ENCODE measurements at places on chromosomes 5 and 9.

- DNase-seq: no peak
Observed at GRCh38 chr9:78032730-78033457, 1.3 kb upstream of the GNAQ start.

DNA sequence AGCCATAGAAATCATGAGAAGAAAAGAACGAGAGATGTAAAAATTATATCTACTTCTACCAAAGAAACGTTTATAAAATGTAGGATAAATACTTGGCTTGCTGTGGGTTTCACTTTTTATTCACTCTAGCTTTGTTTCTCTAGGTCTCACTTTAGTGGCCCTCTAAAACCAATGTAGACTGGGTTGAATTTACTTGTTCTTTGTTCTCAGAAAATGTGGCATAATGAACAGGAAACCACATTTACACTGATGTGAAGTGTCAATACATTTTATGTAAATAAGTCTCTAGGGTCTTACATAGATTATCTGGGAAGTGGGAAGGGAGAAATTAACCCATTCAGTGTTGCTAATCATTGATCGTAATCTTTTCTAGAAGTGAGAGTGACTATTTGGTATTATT, 58.9 kb downstream of the PLPPR1 start:
- no peak for DNase-seq

- DNase-seq: no peak
Observed at GRCh38 chr5:149775785-149776184, 45.7 kb downstream of the PPARGC1B start.

GRCh38 chr9:95993337-95993736, 117.8 kb downstream of the ERCC6L2 start:
- no peak for DNase-seq

DNA sequence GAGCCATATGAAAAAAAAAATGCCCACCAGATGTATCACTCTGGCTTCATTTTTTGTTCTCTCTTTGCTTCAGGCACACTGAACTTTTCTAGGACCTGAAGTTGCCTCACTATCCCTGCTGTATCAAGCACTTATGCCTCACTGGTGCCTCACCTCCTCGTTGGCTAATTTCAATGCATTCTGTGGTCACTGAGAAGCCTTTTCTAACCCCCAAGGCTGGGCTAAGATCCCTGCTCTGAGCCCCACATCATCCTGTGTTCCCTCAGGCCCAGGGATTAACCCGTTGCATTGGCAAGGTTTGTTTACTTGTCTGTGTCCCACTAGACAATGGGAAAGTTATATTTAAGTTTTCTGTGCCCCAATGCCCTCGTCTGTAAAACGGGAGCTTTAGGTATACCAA, 362.7 kb downstream of the OSTF1 start:
- no peak for DNase-seq

DNA sequence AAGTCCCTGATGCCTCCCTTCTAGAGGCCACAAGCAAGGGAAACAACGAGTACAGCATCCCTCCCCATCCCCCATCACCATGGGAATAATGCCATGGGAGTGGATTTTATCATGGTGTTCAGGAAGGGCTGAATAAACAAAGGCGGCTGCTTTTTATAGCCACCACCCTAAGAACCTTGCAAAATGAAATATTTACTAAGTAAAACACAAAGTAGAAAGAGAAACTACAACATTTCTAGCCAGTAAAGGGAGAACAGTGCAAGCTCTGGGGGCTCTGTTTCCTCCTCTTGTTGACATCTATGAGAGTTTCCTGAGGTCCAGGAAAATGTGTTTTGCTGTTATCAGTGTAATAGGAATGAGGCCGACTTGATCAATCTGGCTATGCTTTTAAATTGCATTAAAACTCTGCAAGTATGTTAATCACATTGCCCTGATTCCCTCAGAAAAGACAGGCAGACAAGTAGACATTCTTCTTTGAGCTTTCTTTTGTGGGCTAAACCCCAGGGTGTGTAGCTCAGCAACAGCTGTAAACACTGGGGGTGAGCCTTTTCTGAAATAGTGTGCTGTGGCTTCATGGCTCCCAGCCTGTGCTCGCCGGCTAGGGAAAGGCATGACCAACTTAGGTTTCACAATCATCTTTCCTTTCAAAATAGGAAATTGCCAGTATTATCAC, 31.1 kb downstream of the SV2C start:
- DNase-seq: no peak

DNA sequence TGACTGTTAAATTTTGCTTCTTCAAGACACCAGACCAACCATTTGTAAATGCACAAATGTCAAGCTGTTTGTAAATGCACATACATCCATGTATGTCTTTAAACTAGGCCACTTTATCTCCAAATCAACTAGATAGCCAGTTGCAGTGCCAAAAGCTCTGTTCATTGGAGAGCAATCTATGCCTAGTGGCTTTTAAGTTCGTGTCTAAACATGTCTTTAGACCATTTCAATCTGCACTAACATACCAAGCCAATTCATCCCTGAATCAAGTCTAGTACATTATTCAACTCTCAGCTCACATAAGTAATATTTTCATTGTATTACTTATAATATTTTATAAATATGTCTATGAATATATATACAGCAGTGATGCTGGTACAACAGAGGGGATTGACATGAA, 985.9 kb downstream of the CDH18 start:
- no peak for DNase-seq

DNA sequence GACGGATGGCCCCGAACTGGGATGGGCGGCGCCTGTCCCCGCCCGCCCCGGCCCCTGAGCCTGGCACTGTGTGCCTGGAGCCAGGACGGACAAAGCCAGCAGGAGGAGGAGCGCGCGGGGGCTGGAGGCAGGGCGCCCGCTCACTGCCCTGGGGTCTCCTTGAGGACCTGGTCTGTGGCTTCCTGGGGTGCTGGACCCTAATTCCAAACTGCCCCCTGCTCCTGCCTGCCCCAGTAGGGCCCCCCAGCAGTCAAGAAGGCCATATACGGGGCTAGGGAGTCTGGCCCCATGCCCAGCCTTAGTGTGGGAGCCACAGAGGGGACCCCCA, 29.2 kb upstream of the RXRA start:
- DNase-seq: no peak

- DNase-seq: no peak
Observed at GRCh38 chr5:149693482-149693881, 36.6 kb upstream of the PPARGC1B start.

DNA sequence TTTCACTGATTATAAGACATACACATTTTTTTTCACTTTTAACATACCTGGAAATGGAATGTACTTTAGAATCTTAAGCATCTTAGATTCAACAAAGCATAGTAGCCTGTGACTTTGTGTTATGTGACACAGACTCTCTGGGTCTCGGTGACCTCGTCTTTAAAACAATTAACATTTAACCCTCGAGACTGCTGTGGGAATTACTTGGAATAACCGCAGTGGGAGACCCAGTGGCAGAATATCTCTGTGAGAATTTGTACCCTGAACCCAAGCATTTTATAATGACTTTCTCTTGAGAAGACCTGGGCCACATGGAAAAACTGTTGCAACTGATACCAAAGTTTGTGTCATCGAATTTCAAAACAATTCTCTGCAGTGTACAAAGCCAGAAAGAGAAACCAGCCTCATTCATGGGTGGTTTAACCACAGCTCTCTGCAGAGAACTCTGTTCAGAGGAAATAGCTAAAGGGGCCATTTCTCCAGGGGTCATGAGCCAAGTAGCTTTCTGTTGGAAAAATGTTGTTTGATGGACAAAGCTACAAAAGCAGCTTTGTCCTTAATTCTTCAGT, 10.0 kb upstream of the RETREG1 start:
- DNase-seq: no peak

GRCh38 chr9:91799113-91799744, 150.8 kb downstream of the ROR2 start:
- DNase-seq: no peak

DNA sequence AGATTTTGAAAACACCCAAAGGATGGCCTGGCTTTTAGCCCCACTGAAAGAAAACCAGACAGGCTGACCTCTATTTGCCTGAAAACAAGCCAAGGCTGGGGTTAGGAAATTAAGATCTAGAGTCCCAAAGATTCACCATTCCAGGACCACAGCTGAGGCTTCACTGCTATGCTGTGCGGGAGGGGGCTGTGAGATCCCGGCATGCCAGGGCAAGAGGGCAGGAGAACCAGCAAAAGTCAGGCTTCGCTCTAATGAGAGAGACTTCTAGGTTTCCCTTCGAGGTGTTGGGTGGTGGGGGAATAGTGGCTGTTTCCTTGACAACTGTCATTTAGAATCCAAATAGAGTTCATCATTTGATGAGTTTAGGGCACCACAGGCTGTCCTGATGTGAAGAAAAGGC, 152.9 kb upstream of the NFIB start:
- no peak for DNase-seq

- no peak for DNase-seq
Observed at GRCh38 chr5:14440582-14441431, 140.8 kb upstream of the OTULINL start.

DNA sequence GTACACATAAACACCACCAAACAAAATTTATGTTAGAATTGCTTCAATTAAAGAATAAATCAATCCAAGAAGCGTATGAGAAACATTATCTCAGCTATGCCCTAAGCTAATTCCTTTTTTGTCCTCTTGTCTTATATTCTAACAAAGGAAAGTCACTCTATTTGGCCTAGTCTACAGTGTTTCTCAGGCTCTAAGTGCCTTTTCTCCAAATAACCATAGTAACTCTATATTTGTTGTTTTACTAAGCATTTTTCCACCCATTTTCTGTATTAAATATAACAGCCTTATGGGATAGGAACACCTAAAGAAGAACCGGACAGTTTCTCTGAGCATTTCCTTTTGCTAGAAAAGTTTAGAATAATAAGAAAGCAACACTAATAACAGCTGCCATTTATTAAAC, 120.1 kb upstream of the MTAP start:
- DNase-seq: no peak

- DNase-seq: no peak
Observed at GRCh38 chr5:135015942-135016341, 18.1 kb downstream of the PITX1 start.

DNA sequence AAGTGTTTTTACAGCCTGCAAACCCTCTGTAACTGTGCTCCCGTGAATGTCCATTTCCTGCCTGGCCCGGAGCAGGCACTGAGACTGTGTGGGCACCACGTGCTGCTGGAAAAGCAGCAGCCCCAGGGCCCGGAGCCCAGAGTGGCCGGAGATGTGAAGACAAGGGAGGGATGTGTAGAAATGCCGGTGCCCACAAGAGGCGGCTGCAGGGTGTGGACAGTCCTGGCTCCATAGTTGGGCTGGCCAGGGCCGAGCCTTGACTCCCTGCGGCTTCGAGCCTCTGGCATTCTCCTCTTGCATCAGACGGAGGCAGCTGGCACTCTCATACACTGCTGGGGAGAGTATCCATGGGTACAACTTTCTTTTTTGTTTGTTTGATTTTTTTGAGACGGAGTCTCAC, 13.2 kb upstream of the GFPT2 start:
- DNase-seq: no peak

- no peak for DNase-seq
Observed at GRCh38 chr9:114449236-114449635, 56.0 kb downstream of the WHRN start.

GRCh38 chr5:177453852-177454396, 7.3 kb downstream of the PRR7 start:
- DNase-seq: no peak

DNA sequence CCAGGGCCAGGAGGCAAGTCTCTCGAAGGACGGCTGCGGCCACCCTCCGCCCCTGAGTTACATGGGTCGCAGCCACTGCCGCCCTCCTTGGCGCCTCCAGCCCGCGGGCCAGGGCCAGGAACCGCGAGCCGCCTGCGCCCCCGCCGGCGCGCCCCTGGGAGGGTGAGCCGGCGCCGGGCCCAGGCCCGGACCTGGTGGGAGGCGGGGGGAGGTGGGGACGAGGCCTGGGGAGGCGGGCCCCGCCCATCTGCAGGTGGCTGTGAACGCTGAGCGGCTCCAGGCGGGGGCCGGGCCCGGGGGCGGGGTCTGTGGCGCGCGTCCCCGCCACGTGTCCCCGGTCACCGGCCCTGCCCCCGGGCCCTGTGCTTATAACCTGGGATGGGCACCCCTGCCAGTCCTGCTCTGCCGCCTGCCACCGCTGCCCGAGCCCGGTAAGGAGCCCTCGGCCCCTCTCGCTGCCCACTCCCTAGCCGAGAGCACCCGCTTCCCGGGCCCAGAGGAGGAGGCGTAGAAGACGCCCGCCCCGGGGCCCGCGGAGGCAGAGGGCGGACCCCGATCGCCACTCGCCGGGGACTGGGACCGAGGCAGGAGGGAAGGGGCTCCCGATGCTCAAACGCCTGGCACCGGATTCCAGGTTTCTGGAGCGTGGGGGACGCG, at the start of gene ASS1:
Gene ASS1, plus strand, starts transcription at position 397 of the 657 bp plus-strand sequence. CDS start 7,268 bp downstream, outside the sequence.
- no peak for DNase-seq

- no peak for DNase-seq
Observed at GRCh38 chr9:37621273-37622121, 29.1 kb upstream of the TOMM5 start.

DNA sequence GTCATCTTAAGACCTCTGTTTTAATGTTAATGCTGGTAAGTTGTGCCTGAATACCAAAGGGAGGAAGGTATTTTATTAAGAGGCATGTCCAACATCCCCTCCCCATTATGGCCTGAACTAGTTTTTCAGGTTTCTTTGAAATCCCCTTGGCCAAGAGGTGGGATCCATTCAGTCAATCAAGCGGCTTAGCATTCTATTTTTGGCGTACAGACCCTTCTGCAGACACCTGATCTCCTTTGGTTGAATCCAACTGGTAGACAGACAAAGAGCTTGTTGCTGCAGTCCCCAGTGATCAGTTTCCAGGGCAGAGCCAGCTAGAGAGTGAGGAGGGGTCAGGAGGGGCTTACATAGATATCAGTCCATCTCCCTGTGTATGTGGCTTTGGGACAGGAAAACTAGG, 7.9 kb upstream of the KCNMB1 start:
- no peak for DNase-seq

DNA sequence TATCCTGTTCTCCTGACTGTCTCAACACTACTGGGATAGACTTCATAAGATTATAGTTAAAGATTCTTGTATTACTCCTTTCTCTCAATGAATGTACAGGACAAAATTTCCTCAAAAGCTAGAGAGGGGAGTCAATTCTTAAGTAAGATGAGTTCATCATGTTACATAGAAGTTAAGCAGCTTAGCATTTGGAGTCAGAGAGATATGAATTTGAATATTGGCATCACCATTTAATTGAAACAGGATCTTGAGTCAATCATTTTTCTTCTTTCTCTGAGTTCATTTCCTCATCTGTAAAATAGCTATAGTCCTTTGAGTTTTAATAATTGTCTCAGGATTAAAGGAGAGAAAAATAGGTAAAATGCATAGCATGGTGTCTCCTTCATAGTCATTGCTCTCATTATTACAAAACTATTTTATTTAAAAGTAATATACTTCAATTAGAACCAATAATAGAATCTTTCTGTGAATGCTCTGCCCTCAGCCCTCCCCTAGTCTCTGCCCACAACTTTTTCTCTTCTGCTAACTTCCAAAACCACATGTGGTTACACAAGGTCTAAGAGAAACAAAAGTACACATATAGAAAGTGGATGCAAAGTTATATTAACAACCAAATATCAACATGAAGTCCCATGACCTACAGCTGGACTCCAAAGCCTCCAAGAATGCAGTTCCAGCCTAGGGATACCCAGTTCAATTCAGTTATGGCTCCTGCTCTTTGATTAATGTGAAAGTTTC, 265.6 kb downstream of the TLE1 start:
- DNase-seq: no peak
